ENCODE measurements at places on chromosomes 7 and 10.
A peak's percentile ranks its signal among the peaks of the same experiment; 100 is the strongest.

DNA sequence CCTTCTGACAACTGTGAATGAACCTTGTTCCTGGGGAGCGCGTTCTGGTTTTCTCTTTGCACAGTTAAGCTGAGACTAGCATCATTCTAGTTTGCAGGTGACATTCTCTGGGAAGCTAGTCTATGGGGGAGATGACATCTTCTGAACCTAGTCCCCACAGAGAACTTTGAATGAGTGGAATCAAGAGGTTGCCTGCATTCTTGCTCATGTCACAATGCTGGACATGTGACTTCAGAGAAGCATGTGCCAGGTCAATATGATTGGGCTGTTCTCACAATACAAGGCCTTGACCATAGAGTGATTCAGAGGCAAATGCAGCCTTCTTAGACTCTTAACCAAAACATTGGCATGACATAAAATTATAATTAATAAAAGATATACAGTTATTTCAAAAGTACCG is 22.1 kb downstream of the KLLN start:
- no peak for DNase-seq

GRCh38 chr10:26543567-26544306 is 105.6 kb downstream of the APBB1IP start:
- DNase-seq, result no peak

DNA sequence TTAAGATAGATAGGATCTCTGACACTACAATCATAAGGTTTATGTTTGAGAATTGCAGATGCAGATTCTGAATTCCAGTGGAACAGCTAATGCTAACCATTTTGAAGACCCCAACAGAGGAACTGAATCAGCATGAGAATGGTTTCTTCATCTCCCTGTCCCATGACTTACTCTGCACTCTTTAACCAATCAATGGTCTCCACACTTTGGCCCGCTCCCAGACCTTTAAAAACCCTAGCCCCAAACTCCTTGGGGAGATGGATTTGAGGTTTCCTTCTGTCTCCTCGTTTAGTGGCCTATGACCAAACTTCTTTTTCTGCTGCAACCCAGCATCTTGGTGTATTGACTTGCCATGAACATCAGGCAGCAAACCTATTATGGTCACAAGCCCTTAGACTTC is 804.9 kb downstream of the LRMDA start:
- DNase-seq, result no peak

- DNase-seq, result no peak
These were observed 18.2 kb upstream of the PITRM1 start for GRCh38 chr10:3190817-3191216.

GRCh38 chr10:129924375-129925085 is 39.5 kb downstream of the EBF3 start:
- no peak for DNase-seq

- DNase-seq, result no peak
These were observed 163.0 kb upstream of the PPP1R3A start for GRCh38 chr7:114081606-114082425.

GRCh38 chr10:88070080-88070880 is 206.9 kb downstream of the PTEN start:
- no peak for DNase-seq

DNA sequence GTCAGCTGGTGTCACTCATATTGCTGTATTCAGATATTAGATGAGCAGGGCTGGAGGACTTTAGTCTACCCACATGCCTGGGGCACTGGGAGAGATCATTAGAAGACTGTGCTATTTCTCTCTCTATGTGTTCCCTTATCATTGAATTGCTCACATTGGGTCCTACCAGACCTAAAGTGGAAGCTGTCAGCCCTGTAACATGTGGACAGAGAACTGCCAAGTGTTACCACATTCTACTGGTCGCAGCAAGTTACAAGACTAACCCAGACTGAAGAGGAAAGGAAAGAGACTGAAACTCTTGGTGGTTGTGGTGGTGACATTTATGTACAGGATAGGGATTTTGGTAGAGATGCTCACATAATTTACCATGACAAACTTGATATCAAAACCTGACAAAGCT is 627.1 kb upstream of the FZD8 start:
- no peak for DNase-seq

DNA sequence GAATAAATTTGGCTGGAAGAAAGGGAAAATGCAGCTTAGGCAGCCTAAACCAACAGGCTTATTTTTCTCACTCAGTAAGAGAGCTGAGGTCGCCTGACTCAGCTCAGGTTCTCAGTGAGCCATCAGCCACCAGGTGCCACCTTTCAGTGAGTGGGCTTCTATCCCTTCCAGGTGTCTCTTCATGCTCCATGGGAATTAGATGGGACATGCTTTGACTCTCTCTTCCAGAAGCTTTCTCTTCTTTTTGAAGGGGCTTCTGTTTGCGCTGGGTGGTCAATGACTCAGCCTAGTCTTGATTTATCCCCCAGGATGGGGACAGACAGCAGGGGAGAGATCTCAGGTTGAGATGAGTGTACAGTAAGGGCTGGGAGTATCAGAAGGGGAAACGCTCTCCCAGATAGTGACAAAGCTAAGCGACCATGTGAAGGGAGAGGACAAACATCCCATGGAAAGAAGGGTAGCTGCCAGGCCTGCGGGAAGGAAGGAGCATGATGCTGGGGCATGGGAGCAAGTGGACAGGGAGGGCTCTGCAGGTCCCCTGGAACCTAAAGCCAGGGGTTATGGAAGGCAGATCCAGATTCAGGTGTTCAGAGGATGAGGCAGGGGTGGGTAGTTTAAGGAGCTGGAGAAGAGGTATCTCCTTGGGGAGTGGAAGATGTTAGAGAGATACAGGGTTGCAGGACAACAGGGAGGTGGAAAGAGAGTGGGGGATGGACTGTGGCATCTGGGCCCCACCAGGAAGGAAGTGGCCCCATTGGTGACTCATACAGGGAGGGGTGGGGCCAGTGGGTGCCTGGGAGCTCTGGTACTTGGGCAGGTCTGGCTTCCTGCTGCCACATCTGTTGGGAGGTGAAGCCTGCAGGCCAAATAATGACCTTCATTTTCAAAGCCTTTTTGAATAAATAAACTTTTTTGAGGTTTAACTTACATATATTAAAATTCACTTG is 32.5 kb downstream of the OGDH start:
- DNase-seq, result no peak

- peak; percentile 43 for DNase-seq
These were observed 919 bp downstream of the MAFK start for GRCh38 chr7:1531263-1531978.

- DNase-seq, result no peak
These were observed 196.1 kb upstream of the PRSS1 start for GRCh38 chr7:142553216-142553615.

DNA sequence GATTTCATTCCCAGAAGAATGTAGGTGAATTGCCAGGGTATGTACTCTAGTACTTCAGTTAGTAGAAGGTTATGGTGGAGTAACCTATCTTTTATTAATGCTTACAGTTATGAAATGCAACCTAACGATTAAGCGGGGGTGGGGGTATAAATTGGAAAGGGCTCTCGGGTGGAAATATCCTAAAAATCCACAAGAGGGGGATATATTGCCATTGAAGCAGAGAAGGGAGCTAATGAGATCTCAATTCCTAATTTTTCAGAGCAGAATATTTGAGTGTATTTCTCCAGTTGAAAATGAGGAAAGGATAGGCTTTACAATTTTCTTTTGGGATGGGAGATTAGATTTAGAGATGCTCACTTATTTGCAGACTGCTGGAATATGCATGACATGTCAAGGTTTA is 90.8 kb downstream of the DNAJB9 start:
- no peak for DNase-seq

GRCh38 chr7:89761173-89761572 is 393.1 kb upstream of the STEAP1 start:
- no peak for DNase-seq

GRCh38 chr7:19368491-19368925 is 223.3 kb upstream of the FERD3L start:
- no peak for DNase-seq

- DNase-seq, result no peak
These were observed 26.8 kb downstream of the FRMPD2 start for GRCh38 chr10:48247680-48248079.

DNA sequence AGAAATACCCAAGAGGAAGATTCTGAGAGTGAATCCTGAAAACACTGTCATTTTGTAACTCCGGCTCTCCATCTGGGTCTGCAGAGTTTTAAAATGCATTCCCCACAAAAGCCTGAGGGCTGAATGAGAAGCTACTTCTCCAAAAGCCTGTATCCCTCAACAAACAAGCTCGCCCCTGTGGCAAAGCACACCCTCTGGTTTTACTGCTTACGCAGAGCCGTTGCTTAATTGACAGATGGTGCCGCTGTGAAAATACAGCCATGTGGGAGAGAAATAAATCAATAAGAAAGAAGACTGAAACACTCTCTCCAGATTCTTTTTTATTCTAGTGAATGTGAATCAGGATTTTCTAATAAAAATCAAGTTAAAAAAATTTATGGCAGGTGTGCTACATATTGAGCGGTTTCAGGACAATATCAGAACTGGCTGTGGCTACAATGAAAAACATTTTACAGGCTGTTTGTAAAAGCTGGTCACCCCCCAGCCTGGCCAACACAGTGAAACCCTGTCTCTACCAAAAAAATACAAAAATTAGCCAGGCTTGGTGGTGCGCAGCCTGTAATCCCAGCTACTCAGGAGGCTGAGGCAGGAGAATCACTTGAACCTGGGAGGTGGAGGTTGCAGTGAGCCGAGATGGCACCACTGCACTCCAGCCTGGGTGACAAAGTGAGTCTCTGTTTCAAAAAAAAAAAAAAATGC is 32.5 kb downstream of the C7orf33 start:
- no peak for DNase-seq

GRCh38 chr7:41097501-41097900 is 605.4 kb downstream of the INHBA start:
- DNase-seq, result no peak

GRCh38 chr7:30351724-30352123 is 67.3 kb downstream of the ZNRF2 start:
- DNase-seq, result no peak

GRCh38 chr7:14309432-14309831 is 320.0 kb upstream of the ETV1 start:
- no peak for DNase-seq

GRCh38 chr7:107712896-107713295 is 31.0 kb upstream of the CBLL1 start:
- DNase-seq, result no peak

- no peak for DNase-seq
These were observed 73.8 kb upstream of the CDK1 start for GRCh38 chr10:60704471-60704870.

DNA sequence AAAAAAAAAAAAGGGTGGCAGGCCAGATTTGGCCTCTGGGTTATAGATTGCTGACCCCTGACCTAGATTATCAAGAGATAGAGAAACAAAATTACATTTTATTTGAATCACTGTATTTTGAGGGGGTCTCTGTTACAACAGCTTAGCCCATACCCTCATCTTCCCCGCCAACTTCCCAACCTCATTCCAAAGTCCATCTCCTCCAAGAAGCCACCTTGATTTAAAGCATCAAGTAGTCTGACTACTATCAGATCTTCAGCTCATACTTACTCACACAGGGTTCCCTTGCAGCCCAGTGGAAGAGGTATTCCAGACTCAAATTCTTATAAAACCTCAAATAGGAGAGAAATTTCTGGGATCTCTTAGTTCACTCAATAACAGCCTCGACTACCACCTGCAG is 20.4 kb downstream of the ZC3HAV1 start:
- DNase-seq, result no peak

- DNase-seq, result no peak
These were observed 17.4 kb downstream of the PLEKHA1 start for GRCh38 chr10:122391875-122392274.

- DNase-seq, result no peak
These were observed 23.2 kb downstream of the ELMO1 start for GRCh38 chr7:37425498-37425897.

DNA sequence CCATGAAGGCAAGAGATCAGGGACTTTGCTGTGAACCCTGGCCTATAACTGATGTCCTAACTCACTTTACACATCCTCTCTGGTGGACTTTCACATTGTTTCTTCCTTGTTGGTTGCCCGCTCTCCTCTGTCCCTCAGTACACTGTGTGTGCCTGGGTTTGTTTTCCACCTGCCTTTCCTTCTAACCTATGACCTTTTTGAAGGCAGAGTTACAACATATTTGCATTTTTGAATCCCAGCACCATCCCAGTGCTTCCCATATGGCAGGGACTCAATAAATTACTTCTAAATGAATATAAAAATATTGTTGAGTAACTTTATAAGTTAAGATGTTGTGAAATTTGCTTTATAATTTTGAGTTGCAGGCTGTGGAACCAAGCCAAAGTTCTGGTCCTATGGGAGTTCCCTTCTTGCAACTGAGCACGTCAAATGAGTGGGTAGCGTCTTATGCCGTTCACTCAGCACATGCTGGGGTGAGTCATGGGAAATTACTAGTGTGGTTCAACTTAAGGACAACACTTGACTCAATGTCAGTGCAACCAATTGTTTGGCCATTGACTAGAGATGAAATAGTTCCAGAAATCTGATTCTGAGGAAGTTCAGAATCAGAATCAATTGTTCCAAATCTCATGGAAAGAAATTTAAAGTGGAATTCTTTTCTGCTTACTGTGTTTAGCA is 250.9 kb downstream of the TWIST1 start:
- no peak for DNase-seq

DNA sequence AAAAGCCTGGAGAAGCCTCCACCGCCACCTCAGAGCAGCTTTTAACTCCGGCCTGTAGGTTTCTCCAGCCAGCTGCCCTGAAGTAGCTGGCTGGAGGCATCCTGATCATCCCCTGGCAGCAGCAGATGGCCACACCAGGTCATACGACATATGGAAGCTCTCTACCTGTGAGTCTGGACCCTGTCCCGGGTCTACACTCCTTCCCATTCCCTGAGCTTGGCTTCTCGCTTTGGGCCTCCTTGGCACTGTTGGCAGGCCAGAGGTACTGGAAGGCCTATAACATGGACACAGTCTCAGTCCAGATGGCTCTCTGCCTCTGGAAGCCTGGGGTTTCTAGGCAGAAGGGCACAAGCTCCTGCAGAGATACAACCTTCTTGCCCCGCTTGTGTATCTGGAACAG is 43.5 kb upstream of the TRIM8 start:
- DNase-seq, result no peak

DNA sequence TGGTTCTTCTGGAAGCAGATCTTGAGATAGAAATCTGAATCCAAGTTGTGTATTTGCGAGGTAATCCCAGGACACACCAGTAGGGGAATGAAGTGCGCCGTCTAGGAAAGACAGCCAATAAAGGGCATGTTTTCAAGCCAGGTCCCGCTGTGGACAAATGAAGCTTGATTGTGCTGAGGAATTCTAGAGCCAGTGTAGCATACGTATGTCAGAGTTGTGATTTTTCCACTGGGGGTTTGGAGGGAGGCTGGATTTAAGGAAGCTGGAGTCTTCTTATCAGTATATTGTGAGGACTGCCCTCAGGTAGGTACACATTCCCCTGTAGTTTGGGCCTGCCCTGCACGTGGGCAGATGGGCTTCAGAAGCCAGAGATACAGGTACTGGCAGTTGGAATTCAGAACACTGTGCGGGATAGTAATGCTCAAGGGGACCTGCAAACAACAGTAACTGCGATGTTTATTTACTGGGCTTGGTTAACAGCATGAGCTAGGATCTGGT is 50.9 kb downstream of the GALNT11 start:
- no peak for DNase-seq

- no peak for DNase-seq
These were observed 8.6 kb upstream of the WBP1L start for GRCh38 chr10:102735065-102735562.

- DNase-seq, result no peak
These were observed 70.6 kb downstream of the MALRD1 start for GRCh38 chr10:19119191-19119590.

- DNase-seq, result no peak
These were observed 55.0 kb downstream of the GBF1 start for GRCh38 chr10:102300278-102300843.

- DNase-seq, result no peak
These were observed 151.9 kb downstream of the GALNT17 start for GRCh38 chr7:71283802-71284201.

GRCh38 chr7:157775021-157775559 is 438.3 kb downstream of the DNAJB6 start:
- no peak for DNase-seq

All from nucleus accumbens (tissue), 56 donors.